ENCODE measurements at places on chromosomes 1 and 21.

GRCh38 chr1:98405581-98406074 is 255.9 kb upstream of the SNX7 start:
- no peak for DNase-seq

DNA sequence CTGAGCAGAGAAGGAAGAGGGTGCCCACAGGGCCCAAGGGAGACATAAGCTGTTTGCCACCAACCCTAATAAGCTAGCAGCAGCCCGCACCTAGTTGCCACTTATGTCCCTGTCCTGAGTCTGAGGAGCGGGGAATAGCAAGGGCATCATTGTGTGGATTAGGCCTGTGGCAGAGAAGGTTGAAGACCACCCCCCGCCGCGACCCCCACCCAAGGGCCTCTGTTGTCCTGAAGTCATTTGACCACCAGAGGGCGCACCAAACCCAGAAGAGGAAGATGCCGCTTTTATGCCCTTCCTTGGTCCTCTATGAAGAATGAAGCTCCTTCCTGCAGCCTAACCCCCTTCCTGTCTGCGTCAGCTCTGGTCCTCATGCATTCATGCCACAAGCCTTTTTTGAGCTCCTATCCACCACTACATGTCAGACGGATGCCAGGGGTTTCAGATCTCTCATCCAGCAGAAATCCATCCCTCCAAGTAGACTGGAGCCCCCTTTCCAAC is 16.6 kb downstream of the RHBG start:
- DNase-seq, result peak; percentile 70

DNA sequence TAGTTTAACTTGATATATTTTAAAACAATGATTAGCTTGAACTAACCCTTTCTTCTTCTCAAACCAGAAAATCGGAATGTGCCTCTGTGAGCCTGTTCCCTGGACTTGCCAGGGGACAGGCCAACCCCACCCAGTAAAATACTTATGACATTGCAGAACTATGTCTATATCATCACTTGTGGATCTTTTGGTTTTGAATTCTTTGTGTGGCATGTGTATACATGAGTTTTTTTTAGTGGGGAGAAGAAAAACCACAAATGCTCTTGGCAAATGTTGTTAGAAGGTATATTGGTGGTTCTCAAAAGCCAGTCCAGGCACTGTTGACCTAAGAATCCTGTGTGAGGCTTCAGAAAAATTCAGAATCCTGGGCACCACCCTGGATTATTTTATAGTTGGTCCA is 347.4 kb downstream of the SIPA1L2 start:
- DNase-seq, result no peak

GRCh38 chr1:40059960-40060750 is 19.6 kb downstream of the CAP1 start:
- DNase-seq, result no peak

GRCh38 chr1:87869567-87869966 is 540.9 kb downstream of the LMO4 start:
- DNase-seq, result no peak

GRCh38 chr1:24897263-24898151 is 32.6 kb downstream of the RUNX3 start:
- no peak for DNase-seq

- no peak for DNase-seq
These were observed 1.4 kb upstream of the PODN start for GRCh38 chr1:53060579-53060978.

- no peak for DNase-seq
These were observed 52.0 kb downstream of the NBPF6 start for GRCh38 chr1:108502138-108502537.

DNA sequence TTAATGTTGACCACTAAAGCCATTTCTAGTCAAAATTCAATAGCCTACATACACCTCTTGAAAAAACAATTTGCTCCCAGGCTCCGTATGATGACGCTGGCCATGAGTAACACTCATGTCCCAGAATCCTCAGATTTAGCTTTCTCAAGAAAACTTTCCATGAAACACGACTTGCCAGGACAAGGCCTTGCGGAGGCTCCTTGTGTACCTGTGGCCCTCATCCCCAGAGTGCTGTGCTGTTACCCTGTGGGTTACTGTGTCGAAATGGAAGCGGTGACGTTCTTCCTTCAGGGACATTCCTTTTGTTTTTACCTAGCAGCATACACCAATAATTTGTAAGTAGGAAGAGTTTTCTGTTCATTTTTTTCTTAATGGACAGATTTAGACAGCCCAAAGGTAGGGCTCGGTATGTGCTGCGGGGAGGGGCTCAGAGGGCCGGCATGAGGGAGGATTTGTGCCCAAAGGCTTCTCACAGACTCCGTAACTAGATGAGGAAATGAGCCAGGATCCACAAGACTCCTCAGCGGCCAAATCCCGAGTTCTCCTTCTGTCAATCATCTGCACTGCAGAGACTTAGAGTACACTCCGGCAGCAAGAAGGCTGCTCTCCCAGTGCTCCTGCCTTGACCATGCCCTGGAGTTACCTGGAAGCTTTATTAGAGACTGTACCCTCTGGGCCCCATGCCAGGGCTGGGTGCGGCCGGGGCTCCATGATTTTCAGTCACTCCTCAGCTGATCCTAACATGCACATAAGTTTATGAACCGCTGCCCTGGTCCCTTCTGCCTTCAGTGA is 17.8 kb downstream of the GNG12 start:
- DNase-seq, result no peak

- DNase-seq, result peak; percentile 36
These were observed 3.8 kb downstream of the ZNF644 start for GRCh38 chr1:91018006-91018405.
